ENCODE measurements at places on chromosomes 6 and 20.
A peak's percentile ranks its signal among the peaks of the same experiment; 100 is the strongest.

DNA sequence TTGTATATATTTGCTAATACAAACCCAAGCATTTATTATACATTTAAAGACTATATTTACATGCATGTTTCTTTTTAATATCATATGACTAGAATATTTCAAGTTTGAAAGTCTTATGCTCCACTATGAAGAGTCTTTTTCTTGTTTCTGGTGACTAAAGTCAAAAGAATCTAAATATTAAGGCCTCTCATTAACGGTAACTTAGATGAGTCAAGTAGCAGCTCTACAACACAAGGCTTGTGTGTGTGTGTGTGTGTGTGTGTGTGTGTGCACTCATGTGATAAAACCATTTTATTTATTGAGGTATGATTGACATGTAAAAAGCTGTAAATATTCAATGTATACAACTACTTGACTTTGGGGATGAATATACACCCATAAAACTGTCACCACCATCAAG lies 275.6 kb downstream of the TFAP2B start:
- no peak for DNase-seq

DNA sequence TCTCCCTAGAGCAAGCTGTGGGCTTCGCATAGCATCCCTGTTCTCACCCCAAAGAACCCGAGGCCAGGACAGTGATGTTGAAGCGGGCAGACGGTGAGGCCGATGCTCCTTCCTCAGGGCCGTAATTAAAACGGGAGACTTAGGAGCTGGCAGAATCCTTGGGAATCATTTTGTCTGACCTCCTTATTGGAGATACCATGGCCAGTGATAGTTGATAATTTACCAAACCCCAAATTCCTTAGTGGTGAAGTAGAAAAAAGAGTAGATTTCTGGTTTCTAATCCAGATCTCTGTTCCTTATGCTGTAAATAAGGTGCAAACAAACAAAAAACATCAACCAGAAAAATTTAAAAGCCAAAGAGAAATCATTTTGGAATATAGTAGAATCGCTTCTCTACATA lies 361.1 kb upstream of the AGPAT4 start:
- no peak for DNase-seq

GRCh38 chr20:38298768-38299288 lies 5.1 kb upstream of the BPI start:
- peak; percentile 98 for DNase-seq

GRCh38 chr6:88708197-88708744 lies 255.1 kb downstream of the RNGTT start:
- no peak for DNase-seq

DNA sequence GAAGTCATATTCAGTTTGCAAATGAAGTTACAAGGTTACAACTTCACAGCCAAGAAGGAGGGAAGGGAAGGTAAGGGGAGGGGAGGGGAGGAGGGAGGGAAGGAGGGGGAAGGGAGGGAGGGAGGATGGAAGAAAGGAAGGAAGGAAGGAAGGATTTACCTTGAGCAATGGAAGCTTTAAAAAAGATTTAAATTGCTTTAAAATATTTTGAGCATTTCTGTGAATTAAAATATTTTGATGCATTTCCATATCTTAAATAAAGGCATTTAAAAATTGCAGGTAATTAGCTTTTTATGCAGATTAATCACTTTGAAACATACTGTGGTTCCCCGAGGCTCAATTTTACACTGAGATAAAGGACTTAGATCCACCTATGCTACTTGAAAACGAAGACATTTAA lies 618.0 kb downstream of the TFAP2A start:
- DNase-seq, result no peak

DNA sequence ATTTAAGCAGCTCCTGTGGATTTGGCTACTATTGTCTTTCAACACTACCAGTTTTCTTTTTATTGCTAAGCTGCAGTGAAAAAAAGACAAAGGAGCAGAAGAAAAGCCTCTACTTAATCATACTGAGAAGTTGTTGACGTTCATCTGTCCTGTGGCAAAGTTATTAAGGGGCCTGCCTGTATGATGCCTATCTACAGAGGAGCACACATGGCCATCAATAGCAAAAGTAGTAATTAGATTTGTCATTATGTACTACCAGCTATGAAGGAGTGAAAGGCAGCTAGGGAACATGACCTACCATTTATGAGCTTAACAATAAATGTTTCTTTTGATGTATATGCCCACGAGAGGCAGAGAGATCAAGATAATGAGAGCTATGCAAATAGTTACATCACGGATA lies 620.9 kb downstream of the PHF3 start:
- DNase-seq, result no peak

DNA sequence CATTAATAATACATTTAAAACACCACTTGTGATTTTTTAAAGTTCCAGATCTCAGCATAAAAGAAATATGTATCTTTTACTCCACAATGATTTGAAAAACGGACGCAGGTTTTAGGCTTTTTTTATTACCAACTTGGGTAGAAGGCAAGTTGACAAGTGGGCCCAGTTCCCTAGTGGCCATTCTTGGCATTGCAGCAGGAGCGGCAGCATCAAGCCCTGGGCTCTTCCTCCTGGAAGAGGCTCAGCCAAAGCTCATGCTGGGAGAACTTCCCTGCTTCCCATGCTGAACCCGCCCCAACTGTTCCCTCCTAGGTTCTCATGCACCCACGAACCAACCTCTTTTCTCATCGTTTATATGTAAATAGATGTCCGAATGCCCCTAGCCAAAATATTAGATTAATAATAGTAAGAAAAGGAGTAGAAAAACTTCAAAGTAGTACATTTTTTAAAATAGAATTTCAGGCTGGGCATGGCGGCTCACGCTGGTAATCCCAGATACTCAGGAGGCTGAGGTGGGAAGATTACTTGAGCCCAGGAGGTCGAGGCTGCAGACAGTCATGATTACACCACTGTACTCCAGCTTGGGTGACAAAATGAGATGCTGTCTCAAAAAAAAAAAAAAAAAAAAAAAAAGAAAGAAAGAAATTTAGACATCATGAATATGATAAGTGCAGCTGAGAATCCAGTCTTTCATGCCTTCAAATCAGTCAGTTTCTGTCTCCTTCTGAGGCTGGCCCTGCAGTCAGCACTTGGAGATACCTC lies 18.2 kb upstream of the MYB start:
- DNase-seq, result peak; percentile 18

GRCh38 chr20:63322146-63322932 lies 29.4 kb downstream of the COL20A1 start:
- DNase-seq, result no peak

GRCh38 chr20:46043556-46043955 lies 14.5 kb downstream of the SLC12A5 start:
- DNase-seq, result no peak

GRCh38 chr6:147776631-147777213 lies 268.2 kb downstream of the SAMD5 start:
- DNase-seq, result no peak

DNA sequence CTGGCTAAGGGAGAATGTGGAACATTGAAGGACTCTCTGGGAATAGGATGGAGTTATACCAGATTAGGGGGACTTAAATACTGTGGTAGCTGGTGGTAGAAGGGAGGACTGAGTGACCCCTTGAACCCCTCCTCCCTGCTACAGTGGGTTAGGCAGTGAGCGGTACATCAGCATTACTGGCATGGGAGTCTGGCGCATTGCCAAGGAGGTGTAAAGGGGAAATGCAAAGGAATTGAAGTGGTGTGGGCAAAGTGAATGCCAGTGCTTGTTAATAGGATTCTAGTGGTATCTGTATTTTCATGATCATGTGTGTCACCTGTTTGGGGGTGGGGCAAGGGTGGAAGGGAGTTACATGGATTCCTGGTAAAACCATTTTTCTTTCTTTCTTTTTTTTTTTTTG lies 60.1 kb downstream of the GFRA4 start:
- DNase-seq, result no peak

DNA sequence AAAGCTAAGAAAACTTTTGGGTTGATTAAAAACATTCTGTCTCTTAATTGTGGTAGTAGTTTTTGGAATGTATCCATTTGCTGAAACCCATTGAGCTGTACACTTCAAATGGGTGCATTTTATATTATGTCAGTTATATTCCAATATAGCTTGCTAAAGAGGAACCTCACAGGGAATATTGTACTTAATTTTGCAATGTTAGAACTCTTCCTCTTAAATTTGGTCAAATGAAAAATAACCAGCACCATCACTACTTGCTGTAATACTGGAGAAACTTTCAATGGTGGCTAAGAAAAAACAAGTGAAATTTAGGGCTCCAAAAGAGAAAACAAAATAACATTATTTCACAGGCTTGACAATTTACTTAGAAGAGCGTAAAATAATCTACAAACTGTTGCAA lies 651.5 kb downstream of the MAFB start:
- no peak for DNase-seq

- no peak for DNase-seq
Observed at GRCh38 chr20:39038047-39038446, 75.9 kb downstream of the DHX35 start.

DNA sequence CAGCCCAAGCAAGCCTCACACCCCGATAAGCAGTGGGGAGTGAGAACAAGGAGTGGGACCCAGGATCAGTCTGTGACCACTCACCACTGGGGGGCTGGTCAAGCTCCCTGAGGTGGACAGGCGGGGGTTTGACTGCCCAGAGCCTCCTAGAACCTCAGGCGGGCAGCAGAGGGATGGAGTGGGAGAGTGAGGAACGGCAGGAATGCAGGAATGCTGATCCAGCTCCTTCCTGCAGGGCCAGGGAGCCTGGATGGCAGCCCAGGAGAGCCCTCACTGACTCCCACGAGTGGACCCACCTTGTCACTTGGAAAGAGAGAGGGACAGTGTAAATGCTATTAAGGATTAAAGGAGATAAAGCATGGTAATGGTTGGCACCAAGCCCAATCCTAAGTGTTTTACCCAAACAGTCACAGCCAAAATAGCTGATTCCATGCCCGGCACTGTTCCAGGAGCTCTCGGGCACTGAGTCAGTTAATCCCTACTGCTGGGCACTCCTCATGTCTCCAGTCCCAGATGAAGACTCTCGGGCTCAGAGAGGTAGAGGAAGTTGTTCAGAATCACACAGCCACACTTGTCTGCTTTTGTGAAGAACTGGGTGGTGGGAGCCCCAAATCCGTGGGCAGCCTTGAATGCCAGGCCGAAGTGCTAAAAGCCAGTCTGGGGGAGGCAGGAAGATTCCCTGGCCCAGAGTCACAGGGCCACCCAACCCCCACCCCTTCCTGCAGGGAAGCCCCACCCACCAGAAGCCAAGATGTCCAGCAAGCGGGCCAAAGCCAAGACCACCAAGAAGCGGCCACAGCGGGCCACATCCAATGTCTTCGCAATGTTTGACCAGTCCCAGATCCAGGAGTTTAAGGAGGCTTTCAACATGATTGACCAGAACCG lies 3.1 kb downstream of the MYL9 start:
- no peak for DNase-seq

- no peak for DNase-seq
Observed at GRCh38 chr6:43496370-43497128, 13.6 kb downstream of the LRRC73 start.

DNA sequence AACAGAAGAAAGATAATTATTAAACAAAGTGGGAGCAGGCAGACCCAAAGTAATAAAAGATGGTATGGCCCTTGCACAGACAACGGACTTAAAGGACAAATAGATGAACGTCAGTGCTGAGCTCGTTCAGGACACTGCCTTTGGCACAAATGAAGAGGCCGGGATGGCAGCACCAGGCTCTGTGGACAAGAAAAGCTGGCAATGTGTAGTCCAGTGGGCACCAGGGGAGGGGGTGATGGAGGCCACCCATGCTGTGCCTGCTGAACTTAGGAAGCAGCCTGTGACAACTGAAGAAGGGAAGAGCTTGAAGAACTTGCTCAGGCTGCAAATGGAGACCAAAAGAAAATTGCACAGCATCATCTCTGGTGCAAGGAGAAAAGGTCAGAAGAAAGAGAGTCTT lies 131.0 kb downstream of the ANKRD60 start:
- no peak for DNase-seq

DNA sequence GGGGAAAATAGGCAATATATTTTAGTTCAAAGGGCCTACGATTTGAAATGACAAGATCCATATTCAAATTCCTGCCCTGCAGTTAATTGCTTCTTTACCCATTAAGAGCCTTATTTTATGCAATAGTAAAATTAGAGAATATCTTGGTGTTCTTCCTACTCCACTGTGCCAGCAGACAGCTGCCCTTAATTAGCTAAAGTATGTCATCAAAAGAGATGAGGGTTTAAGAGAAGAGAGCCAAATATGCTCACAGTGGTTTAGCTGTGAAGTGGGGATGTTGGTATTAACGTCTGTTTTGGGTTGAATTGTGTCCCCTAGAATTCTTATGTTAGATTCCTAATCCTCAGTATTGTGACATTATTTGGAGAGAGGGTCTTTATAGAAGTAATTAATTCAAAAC lies 148.1 kb downstream of the MOXD1 start:
- no peak for DNase-seq

DNA sequence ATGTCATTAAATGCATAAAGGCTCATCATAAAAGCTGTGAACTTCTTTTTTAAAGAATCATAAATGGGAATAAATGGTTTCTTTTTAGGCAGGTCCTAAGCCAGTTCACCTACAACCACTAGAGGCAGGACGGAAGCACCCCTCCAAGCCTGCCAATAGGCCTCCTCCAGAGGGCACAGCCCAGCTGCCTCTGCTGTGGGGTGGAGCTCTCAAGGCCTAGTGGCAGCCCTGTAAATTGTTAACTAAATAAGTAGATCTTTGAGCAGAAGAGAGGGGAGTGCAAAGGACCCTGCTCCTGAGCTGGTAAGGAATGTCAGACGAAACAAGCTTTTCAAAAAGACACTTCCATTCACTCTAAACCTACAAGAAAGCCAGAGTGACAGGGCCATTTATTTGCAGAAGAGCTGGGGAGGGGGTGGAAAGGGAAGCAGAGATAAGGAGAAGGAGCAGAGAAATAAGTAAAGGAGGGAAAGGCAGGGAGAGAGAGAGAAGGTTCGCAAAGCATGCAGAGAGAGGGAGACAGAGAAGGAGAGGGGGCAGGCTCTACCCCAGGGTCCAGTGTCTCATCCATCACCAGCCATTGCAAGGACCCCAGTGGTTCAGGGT lies 18.0 kb upstream of the MAFB start:
- no peak for DNase-seq

DNA sequence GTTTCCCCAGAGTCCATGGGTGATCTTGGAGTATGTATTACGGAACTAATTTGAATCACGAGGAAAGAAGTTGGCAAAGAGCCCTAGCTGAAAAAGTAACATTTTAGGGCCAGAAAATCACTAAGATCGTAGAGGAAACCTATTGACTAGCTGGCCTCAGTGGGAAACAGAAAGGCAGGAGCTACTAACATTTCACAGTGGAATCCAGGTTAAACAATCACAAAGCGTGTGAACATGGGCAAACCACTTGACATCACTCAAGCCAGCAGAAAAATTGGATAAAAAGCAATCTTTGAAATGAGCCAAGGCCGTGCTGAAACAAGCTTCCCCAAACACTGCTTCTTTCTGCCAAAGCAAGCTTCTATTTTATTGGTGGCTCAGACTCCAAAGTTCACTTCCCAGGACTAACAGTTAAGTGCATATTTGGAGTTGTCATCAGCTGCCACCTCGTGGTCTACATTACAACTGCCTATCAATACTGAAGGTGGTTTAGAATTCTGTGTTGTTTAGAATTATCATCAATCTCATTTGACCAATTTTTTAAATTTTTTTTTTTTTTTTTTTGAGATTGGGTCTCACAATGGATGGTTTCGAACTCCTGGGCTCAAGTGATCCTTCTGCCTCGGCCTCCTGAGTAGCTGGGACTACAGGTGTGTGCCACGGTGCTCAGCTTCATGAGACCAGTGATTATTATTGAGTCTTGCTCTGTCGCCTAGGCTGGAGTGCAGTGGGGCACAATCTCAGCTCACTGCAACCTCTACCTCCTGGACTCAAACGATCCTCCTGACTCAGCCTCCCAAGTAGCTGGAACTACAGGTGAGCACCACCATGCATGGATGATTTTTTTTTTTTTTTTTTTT lies 10.6 kb downstream of the RPS10 start:
- peak; percentile 93 for DNase-seq

- peak; percentile 28 for DNase-seq
Observed at GRCh38 chr6:41625442-41625841, 12.8 kb upstream of the MDFI start.

Data from AML-193 (cell line).